ENCODE measurements at places on chromosomes 6 and 20. TPM values are rescaled to one million over a fixed set of nuclear protein-coding genes. Genes with fewer than 3 reads are reported as not detected.
A peak's percentile ranks its signal among the peaks of the same experiment; 100 is the strongest.

- H3K36me3 ChIP-seq: no peaks in the 10 kb centered on the region
- no peak for DNase-seq
- no peak overlapping the region for H3K4me3 ChIP-seq
- H3K27me3 ChIP-seq: no peaks in the 10 kb centered on the region
- H3K27ac ChIP-seq: no peak overlapping the region
Measured at GRCh38 chr6:37582306-37582705, 82.6 kb upstream of the CCDC167 start.

Gene HS3ST5
- total RNA-seq: not detected

Gene PTPRT
- total RNA-seq: not detected

- H3K4me1 ChIP-seq: peaks cover 47% of the 10 kb centered on the region
- no peak for DNase-seq
- H3K36me3 ChIP-seq: no peaks in the 10 kb centered on the region
- peaks cover 43% of the 10 kb centered on the region for H3K27me3 ChIP-seq
Measured at GRCh38 chr6:113857556-113858479, 673 bp downstream of the MARCKS start.

Gene VSX1
- not detected for total RNA-seq

Gene PLN
- total RNA-seq: not detected

Gene CD24
- 0.17 TPM for total RNA-seq

GRCh38 chr20:43963872-43964791 is 49.5 kb downstream of the TOX2 start:
- H3K4me3 ChIP-seq: no peak overlapping the region
- H3K27ac ChIP-seq: no peak overlapping the region
- peaks cover 38% of the 10 kb centered on the region for H3K4me1 ChIP-seq
- no peaks in the 10 kb centered on the region for H3K36me3 ChIP-seq
- no peak for DNase-seq

Gene REM1
- total RNA-seq: not detected

DNA sequence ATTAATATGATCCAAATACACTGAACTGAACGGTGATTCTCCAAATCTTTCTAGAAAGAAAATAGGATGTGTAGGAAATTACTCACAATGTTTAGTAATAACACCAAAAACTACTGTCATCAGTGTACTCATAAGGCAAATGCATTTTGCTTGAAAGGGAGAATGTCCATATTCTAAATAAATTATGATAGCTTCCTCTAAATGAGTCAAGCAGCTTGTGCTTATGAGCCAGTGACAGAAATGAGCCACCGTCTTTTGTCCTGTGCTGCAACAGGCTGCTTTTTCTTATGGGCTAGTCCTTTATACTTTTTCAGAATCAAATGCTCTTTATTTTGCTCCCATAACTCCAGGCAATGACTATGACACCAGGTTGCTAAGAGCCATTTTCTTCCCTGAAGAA is 4.5 kb upstream of the ZNF451 start:
- H3K36me3 ChIP-seq: no peaks in the 10 kb centered on the region
- H3K27me3 ChIP-seq: no peaks in the 10 kb centered on the region

- no peak overlapping the region for H3K27ac ChIP-seq
- no peak for DNase-seq
- H3K36me3 ChIP-seq: no peaks in the 10 kb centered on the region
Measured at GRCh38 chr20:37282556-37282955, 6.9 kb upstream of the MANBAL start.

DNA sequence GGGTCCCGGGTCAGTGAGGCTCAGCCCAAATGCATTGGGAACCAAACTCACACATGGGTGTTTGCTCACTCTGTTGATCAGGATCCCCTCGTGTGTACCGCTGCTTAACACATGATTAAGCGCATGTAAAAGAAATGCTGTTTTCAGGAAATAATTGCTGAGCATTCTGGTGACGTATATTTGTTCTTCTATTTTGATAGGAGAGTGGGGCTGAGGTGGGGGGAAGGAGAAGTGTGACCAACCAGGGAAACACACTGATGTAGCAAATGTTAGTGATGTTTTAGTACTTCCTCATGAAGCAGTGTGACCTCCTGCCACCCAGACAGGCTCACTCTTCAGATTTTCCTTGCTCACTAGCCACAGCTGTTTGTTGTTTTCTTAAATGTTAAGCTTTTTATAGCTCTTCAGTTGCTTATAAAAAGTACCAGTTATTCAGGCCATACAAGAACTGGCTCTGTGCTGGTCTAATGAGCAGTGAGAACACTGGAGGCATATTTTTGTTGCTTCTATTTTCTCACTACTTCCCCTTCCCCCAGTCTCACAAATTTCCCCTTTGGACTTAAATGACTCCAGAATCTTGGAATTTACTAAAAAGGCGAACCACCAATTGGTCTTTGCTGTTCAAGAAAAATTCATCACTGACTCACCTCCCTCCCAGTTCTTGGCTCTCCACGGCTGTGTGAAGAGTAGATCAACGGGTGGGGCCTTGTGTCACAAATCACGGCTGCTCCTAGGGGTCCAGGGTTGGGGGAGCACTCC is 79.2 kb upstream of the BACH2 start:
- H3K4me3 ChIP-seq: no peak overlapping the region
- DNase-seq: no peak
- H3K27me3 ChIP-seq: peaks cover 5% of the 10 kb centered on the region
- H3K27ac ChIP-seq: no peak overlapping the region
- no peaks in the 10 kb centered on the region for H3K36me3 ChIP-seq

Gene SIRPD
- not detected for total RNA-seq

Gene ARMC12
- total RNA-seq: 0.57 TPM

- H3K36me3 ChIP-seq: no peaks in the 10 kb centered on the region
- no peak overlapping the region for H3K27ac ChIP-seq
- no peaks in the 10 kb centered on the region for H3K4me1 ChIP-seq
- no peaks in the 10 kb centered on the region for H3K27me3 ChIP-seq
Measured at GRCh38 chr6:131929264-131929663, 21.9 kb downstream of the CCN2 start.

Gene NCOA7
- total RNA-seq: 41.9 TPM

Gene FGD2
- total RNA-seq: 1.9 TPM

DNA sequence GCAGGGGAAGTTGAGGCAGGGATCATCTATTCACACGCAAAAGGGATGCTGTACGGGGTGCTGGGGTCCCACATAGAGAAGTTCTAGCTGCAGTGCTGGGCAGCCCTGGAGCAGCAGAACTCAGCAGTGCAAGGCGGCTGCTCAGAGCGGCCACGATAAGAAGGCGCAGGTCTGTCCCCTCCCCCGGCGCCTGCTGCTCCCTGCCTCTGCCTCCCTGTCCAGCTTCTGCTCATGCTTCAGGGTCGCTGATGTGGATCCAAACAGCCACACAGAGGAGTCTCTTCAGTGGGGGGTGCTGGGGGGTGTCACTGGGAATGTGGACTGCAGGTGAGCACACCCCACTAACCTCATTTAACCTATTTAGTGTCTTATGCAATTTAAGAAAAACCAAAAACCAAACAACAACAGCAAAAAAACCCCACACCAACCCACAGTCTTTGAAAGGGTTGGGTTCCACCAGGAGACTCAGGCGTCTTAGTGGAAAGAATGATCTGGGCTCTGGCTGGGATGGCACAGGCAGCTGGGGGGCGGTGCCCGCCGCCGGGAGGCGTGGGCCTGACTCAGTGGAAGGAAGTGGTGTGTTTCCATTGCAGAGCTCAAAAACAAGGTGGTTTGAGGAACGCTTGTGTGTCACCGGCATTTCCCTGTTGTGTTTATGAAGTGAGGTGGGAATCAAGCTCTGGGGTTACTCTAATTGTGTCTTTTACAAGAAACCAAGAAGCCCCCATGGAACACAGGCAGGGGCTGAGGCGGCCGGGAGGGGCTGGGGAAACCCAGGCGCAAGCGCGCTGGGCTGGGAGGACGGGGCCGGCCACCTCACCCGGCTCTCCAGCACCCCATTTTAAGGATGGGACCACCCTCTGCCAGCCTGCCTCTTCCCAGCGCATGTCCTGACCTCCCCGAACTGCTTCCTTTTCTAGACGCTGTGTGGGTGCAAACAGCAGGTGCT is 55.1 kb downstream of the IRF4 start:
- H3K36me3 ChIP-seq: no peaks in the 10 kb centered on the region
- peaks cover 40% of the 10 kb centered on the region for H3K4me1 ChIP-seq
- peak; percentile 63 for DNase-seq
- peak overlapping the region; percentile 75 for H3K4me3 ChIP-seq
- peak overlapping the region; percentile 61 for H3K27ac ChIP-seq

DNA sequence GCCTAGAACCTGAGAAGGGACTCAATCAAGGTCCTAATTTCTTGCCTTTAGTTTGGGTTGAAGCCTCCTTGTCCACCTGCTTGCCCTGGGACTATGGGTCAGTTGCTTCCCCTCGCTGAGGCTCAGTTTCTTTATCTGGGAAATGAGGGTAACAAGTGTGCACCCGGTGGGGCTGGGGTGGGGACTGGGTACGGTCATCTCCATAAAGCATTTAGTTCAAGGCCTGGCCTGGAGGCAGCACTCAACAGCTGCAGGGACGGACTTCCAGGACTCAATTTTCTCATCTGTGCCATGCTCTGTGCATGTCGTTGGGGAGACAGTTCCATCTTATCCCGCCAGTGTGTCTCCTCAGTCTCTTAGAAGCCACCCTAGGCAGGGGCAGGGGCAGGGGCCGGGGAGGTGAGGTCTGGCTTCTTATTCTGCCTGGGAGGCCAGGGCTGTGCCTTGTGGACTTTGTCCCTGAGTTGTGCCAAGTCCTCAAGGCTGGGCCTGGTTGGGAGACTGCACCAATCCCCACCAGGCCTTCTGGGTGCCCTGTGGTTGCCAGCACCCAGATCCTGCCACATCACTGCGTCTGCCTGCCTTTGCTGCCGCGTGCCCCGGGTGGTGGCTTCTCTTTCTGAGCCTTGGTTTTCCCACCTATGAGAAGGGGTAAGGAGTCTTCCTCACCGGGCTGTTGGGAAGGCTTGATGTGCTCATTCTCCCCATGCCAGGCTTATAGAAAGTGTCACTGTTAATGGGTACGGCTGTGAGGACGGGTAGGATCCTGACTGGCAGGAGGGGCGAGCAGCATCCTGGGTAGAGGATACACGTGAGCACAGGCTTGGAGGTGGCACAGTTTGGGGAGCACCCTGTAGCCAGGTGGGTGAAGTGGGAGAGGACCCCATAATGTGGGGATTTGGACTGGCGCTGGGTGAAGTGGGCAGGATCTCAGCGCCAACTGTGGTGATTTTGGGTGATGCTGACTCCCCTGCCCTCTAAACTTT is 8.6 kb downstream of the SRC start:
- no peaks in the 10 kb centered on the region for H3K36me3 ChIP-seq
- H3K27ac ChIP-seq: no peak overlapping the region
- no peak for DNase-seq
- no peak overlapping the region for H3K4me3 ChIP-seq

Gene BLCAP
- 67.8 TPM for total RNA-seq

DNA sequence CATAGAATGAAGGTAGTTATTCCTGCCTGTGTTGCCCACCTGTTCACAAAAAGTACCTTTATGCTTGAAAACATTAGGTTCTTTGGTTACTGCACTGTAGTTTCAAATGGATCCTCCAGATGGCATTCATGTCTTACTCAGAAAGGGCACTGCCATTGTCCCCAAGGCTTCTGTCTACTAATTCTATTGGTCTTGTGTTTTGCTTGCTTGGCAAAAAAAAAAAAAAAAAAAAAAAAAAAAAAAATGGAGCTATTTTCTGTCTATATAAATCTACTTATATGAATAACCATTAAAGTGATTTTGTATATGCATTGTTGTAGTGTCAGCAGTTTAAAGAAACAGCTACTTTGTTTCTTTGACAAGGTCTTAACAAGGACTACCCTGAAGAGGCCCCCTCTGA is 12.7 kb upstream of the EFHC1 start:
- no peaks in the 10 kb centered on the region for H3K4me1 ChIP-seq
- DNase-seq: peak; percentile 60
- H3K27ac ChIP-seq: no peak overlapping the region
- H3K4me3 ChIP-seq: no peak overlapping the region
- no peaks in the 10 kb centered on the region for H3K27me3 ChIP-seq

Gene THBD
- not detected for total RNA-seq

Gene SLC22A2
- total RNA-seq: not detected

Gene CPNE1
- 246 TPM for total RNA-seq

GRCh38 chr20:33594743-33595142 is 67.4 kb upstream of the C20orf144 start:
- H3K27me3 ChIP-seq: no peaks in the 10 kb centered on the region
- no peak overlapping the region for H3K4me3 ChIP-seq
- peaks cover 2% of the 10 kb centered on the region for H3K4me1 ChIP-seq

GRCh38 chr6:5202941-5203340 is 57.8 kb downstream of the LYRM4 start:
- H3K4me1 ChIP-seq: no peaks in the 10 kb centered on the region
- no peak overlapping the region for H3K4me3 ChIP-seq
- DNase-seq: no peak
- H3K27me3 ChIP-seq: no peaks in the 10 kb centered on the region
- H3K36me3 ChIP-seq: peaks cover 2% of the 10 kb centered on the region

- no peak for DNase-seq
- no peaks in the 10 kb centered on the region for H3K27me3 ChIP-seq
- peak overlapping the region; percentile 76 for H3K27ac ChIP-seq
Measured at GRCh38 chr6:10723567-10723881, 654 bp downstream of the TMEM14C start.

DNA sequence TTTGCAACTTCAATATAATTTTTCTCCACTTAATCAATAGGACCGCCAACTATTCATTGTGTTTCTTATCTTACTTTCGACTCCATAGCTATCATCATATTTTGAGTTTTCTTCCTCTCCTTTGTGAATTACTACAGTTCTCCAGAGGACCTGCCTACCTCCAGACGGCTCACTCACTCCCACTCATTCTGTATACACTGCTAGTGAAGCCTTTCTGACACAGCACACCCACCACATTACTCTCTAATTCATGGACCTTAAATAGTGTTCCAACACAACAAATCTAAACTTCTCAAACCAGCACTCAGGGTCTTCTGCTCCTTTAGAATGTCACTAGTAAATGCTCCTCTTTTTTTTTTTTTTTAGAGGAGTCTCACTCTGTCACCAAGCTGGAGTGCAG is 23.8 kb downstream of the FKBP5 start:
- no peak for DNase-seq
- no peak overlapping the region for H3K27ac ChIP-seq
- peaks cover 68% of the 10 kb centered on the region for H3K4me1 ChIP-seq
- no peaks in the 10 kb centered on the region for H3K27me3 ChIP-seq

DNA sequence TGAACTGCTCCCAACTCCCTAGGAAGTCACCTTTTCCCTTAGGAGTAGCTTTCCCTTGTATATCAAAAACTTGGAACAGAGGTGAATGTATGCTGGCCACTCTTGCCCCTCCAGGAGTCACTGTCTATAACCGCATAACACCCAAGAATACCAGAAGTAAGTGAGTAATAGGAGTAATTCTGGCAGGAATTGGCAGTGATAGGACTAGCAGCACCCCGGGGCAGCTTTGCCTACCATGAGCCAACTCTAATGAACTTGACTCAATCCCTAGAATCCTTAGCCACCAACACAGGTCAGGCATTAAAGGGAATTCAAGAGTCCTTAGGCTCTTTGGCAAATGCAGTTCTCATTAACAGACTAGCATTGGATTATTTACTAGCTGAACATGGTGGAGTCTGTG is 28.8 kb upstream of the CD164 start:
- no peak overlapping the region for H3K4me3 ChIP-seq
- H3K27ac ChIP-seq: no peak overlapping the region
- H3K4me1 ChIP-seq: no peaks in the 10 kb centered on the region
- DNase-seq: no peak
- no peaks in the 10 kb centered on the region for H3K36me3 ChIP-seq
- H3K27me3 ChIP-seq: peaks cover 4% of the 10 kb centered on the region

- DNase-seq: no peak
- H3K36me3 ChIP-seq: no peaks in the 10 kb centered on the region
- no peaks in the 10 kb centered on the region for H3K27me3 ChIP-seq
- H3K27ac ChIP-seq: no peak overlapping the region
- no peaks in the 10 kb centered on the region for H3K4me1 ChIP-seq
Measured at GRCh38 chr6:47741807-47742206, 40.0 kb upstream of the OPN5 start.

Gene CNBD2
- total RNA-seq: 24.8 TPM

- H3K27me3 ChIP-seq: no peaks in the 10 kb centered on the region
- DNase-seq: no peak
- peaks cover 70% of the 10 kb centered on the region for H3K36me3 ChIP-seq
- H3K27ac ChIP-seq: no peak overlapping the region
- H3K4me3 ChIP-seq: no peak overlapping the region
Measured at GRCh38 chr6:34771727-34772126, 14.4 kb downstream of the SNRPC start.

Measured in CD4-positive, CD25-positive, alpha-beta regulatory T cell (primary cell).